Activated CD8-positive, alpha-beta memory T cell treated with anti-CD3 and anti-CD28 coated beads for 4 hours (primary cell): ENCODE measurements at places on chromosomes 12 and 14.

- no peak for DNase-seq
Observed at GRCh38 chr14:90426663-90427062, 29.8 kb downstream of the CALM1 start.

GRCh38 chr12:78683031-78683430 is 181.5 kb upstream of the SYT1 start:
- DNase-seq: no peak

GRCh38 chr14:89501381-89501780 is 84.3 kb upstream of the FOXN3 start:
- no peak for DNase-seq

- DNase-seq: no peak
Observed at GRCh38 chr12:105854071-105854470, 284.7 kb downstream of the NUAK1 start.

- no peak for DNase-seq
Observed at GRCh38 chr12:32398181-32398580, 1.2 kb upstream of the FGD4 start.

GRCh38 chr12:108605000-108605689 is 7.3 kb upstream of the TMEM119 start:
- no peak for DNase-seq

DNA sequence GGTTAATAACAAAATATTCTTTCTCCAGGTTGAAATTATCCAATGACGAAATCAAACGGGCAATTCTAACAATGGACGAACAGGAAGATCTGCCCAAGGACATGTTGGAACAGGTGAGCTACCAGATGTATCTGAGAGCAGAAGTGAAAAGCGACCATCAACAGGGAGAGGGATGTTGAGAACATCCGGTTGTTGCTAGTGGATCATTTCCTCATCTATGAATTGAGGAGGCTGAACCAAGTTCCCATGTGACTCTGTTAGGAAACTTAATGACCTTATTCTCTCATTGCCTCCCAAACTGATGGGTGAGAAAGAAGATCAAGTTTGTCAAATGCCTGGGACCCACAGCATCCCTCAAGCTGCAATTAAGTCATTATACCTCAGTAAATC is 117.7 kb downstream of the GPR135 start:
- DNase-seq: no peak
